ENCODE measurements at places on chromosomes 16 and 17.
A peak's percentile ranks its signal among the peaks of the same experiment; 100 is the strongest.

GRCh38 chr16:78443542-78444364, 344.3 kb downstream of the WWOX start:
- DNase-seq: no peak

GRCh38 chr16:73058616-73059409, 10.9 kb upstream of the ZFHX3 start:
- peak; percentile 33 for DNase-seq

- DNase-seq: no peak
Measured at GRCh38 chr17:37844158-37844976, 79.8 kb upstream of the TBC1D3K start.

- no peak for DNase-seq
Measured at GRCh38 chr16:4318451-4318910, 2.6 kb downstream of the GLIS2 start.

DNA sequence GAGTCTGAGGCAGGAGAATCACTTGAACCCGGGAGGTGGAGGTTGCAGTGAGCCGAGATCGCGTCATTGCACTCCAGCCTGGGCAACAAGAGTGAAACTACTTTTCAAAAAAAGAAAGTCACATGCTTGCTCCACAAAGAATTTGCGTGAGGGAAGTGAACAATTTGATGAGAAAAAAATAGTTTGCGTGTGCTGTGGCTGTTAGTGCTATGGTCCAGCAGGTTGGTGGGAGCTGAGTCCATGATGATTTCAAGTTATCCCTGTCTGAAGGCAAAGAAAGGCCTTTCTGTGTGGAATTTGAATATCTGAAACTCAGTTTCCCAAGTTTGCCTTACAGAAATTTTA, 21.0 kb downstream of the PRCD start:
- no peak for DNase-seq

All from NCI-H1694 (cell line).